ENCODE measurements at places on chromosomes 4 and X.

DNA sequence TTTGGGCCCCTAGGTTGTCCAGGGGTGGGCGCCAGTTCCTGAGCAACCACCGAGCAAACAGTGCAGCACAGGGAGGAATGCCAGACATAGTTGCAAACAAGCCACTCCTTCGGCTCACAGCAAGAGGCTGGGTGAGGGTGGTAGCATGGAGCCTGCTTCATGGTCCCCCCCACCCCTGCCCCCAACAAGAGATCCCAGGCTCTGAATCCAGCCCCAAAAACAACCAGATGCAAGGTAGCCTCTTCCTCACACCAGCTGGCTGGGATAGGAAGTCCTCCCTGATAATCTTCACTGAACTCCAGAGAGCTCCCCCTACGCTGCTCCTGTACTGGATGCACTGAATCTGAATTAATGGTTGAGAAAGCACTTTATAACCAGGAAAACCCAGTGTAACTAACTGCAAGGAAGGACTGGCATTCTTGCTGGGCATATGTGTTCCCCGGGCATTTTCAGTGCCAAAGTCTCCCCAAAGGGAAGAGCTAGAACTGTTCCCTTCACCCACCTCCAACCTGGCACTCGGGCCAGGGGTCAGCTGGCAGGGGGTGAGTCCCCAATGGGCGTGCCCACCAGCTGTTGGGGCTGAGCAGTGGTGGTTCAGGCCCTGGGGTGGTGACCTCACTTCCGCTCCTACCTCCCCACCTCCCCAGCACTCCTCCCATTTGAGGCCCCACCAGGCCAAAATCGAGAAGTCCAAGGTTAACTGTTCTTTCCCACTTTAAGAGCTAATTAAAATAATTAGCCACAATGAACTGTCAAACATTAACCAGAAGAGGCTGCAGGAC lies 1.5 kb downstream of the ELF4 start:
- no peak for DNase-seq

- no peak for DNase-seq
Observed at GRCh38 chr4:137029026-137029425, 503.3 kb downstream of the PCDH18 start.

GRCh38 chr4:186650401-186651180 lies 73.1 kb downstream of the FAT1 start:
- DNase-seq = no peak

GRCh38 chr4:82293304-82293703 lies 80.5 kb downstream of the HNRNPD start:
- DNase-seq = no peak

GRCh38 chr4:119980456-119980855 lies 86.2 kb downstream of the MAD2L1 start:
- no peak for DNase-seq

- DNase-seq = no peak
Observed at GRCh38 chr4:150849016-150849415, 166.1 kb downstream of the LRBA start.

DNA sequence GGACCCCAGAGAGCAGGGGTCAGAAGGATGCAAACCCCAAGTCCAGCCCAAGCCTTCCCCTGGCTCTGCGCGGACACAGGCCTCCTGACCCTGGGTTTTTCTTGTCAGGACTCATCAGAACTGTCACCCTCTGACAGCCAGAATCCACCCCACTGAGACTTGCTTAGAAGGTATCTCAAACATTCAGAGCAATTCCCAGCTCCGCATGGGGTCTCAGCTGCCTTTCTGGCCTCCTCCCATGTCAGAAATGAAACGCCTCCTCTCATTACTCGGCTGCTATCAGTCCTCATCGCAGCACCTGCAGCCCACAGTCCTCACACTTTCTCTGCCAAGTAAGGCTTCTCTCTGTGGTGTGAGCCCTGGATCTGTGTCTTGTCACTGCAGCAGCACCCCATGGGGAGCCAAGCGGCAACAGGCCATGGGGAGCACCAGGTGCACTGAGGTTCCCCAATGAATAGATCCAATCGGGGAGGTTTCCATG lies 97.8 kb downstream of the WFS1 start:
- DNase-seq = no peak

- no peak for DNase-seq
Observed at GRCh38 chr4:90148574-90149148, 21.5 kb downstream of the CCSER1 start.

GRCh38 chr4:55912249-55912648 lies 36.5 kb upstream of the CEP135 start:
- no peak for DNase-seq

DNA sequence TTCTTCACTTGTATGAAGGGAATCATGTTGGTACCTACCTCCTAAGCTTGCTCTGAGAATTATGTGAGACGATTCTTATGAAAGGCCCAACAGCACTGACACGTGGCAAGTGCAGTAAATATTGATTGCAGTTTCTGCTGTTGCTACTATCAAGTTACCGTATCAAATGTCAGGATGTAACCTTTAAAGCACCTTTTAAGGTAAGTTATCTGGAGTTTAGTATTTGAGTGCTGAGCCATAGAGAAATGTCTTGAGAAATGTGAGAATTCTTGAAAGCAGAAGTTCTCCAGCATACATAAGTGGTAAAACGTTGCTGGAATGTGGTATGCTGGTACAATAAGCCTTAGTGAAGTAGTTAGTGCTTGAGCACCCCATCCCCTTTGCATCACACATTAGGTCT lies 90.4 kb downstream of the PHOX2B start:
- no peak for DNase-seq

DNA sequence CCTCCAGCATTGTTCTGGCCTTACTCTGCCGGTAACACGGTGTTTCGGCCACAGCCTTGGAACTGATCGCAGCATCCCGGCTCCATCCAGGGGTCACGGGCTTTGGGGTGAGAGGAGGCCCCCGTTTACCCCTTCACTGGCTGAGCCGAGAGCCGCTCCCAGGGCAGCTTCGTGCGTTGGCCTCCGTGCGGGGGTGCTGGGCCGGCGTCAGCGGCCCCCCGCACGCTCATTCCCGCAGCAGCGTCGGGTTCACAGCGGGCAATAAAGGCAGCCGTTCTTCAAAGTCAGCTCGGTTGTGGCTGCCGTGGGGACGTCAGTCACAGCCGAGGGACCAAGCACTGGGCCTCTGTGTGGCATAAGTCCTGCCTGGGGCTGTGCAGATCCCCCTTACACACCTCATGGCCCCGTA lies 25.3 kb upstream of the PLCXD1 start:
- no peak for DNase-seq

Data from stimulated activated CD8-positive, alpha-beta memory T cell treated with anti-CD3 and anti-CD28 coated beads, Interleukin-7, amount 100 ng/mL, for 24 hours (primary cell).